ENCODE measurements at places on chromosomes 7 and 10. TPM values are rescaled to one million over a fixed set of nuclear protein-coding genes. Genes with fewer than 3 reads are reported as not detected.
A peak's percentile ranks its signal among the peaks of the same experiment; 100 is the strongest.

DNA sequence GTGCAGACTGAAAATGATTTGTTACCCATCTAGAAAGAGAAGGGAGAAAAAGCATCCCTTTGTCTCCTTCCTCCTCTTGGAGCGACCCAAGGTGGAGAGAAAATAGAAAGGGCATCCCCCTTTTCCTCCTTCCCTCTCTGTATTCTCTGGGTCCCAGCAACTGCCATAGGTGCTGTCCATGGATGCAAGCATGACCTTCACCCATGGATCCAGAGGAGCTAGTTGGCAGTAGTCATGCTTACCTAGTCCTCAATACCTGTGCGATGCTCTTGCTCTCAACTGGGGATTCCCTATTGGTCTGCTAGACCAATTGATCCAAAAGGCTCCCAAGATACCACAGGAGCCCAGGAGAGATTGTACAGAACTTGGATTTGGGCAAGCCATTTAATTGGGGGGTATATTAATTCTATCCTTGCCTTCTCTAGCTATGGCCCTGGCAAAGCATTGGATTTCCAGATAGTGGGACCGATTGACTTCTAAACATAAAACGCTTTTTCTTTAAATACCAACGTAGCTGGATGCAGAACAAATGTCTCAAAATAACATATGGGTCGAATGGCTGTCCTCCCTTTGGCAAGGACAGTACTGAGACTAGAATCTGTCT lies 547.8 kb upstream of the IGFBP3 start:
- no peak overlapping the region for H3K4me3 ChIP-seq
- no peaks in the 10 kb centered on the region for H3K27me3 ChIP-seq
- no peaks in the 10 kb centered on the region for H3K4me1 ChIP-seq
- no peaks in the 10 kb centered on the region for H3K36me3 ChIP-seq
- no peak overlapping the region for H3K27ac ChIP-seq

- no peaks in the 10 kb centered on the region for H3K36me3 ChIP-seq
- peak overlapping the region; percentile 43 for H3K4me3 ChIP-seq
- H3K27ac ChIP-seq, result no peak overlapping the region
- peaks cover 8% of the 10 kb centered on the region for H3K4me1 ChIP-seq
- H3K27me3 ChIP-seq, result no peaks in the 10 kb centered on the region
Observed at GRCh38 chr7:73433924-73434700, 534 bp downstream of the FZD9 start.

DNA sequence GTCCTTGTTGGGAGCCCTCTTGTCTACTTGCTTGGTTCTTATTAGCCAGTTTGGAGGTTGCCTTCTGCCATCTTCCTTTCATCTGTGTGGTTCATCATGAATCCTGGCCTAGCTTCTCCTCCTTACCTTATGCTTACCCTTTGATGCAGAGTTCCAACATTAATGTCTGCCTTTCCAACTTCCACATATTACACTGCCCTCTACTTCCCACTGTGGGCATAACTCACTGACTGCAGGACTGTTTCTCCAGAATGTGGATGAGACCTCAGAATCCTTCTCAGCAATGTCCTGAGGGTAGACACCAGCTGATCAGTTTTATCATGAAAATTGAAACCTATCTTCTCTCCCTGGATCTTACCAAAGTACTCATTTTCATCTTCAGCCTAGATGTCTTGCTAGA lies 491.0 kb downstream of the LRMDA start:
- H3K27me3 ChIP-seq, result peaks cover 29% of the 10 kb centered on the region
- no peak overlapping the region for H3K4me3 ChIP-seq
- H3K36me3 ChIP-seq, result no peaks in the 10 kb centered on the region
- no peaks in the 10 kb centered on the region for H3K4me1 ChIP-seq
- DNase-seq, result no peak
- no peak overlapping the region for H3K27ac ChIP-seq

DNA sequence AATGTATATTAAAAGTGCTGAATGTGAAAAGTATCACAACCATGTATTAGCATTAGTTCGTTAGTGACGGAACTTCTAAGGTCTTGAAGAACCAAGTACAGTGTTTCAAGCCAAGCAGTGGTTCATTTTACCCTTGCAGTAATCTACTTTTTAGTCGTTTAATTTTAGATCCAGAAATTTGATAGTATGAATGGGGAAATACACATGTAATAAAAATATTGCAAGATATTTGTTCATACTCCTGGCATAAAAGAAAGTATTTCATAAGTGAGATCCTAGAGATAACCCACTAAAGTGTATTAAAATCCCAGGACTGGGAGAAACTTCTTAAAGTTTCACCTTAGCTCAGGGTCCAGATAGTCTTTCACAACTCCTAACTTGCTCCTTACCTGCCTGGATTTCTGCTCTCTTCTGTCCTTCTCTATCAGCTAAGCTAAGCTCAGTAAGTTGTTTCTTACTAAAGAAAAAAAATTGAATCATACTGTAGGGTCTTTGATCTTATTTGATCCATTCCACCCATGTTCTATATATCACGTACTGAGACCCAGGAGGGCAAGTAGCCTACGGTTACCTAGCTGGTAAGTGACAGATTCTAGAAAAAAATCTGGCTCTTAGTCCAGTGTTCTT lies 1.5 kb downstream of the BCAP29 start:
- peaks cover 8% of the 10 kb centered on the region for H3K36me3 ChIP-seq
- H3K27ac ChIP-seq, result no peak overlapping the region
- no peaks in the 10 kb centered on the region for H3K27me3 ChIP-seq
- DNase-seq, result no peak
- peaks cover 9% of the 10 kb centered on the region for H3K4me1 ChIP-seq

- no peak overlapping the region for H3K27ac ChIP-seq
- H3K36me3 ChIP-seq, result no peaks in the 10 kb centered on the region
- H3K27me3 ChIP-seq, result no peaks in the 10 kb centered on the region
- no peaks in the 10 kb centered on the region for H3K4me1 ChIP-seq
- no peak overlapping the region for H3K4me3 ChIP-seq
Observed at GRCh38 chr10:93152136-93152535, 78.4 kb downstream of the CYP26A1 start.

- H3K36me3 ChIP-seq, result no peaks in the 10 kb centered on the region
- H3K27ac ChIP-seq, result no peak overlapping the region
- H3K4me1 ChIP-seq, result no peaks in the 10 kb centered on the region
- no peaks in the 10 kb centered on the region for H3K27me3 ChIP-seq
- no peak overlapping the region for H3K4me3 ChIP-seq
Observed at GRCh38 chr7:117567781-117568180, 88.0 kb downstream of the CFTR start.

DNA sequence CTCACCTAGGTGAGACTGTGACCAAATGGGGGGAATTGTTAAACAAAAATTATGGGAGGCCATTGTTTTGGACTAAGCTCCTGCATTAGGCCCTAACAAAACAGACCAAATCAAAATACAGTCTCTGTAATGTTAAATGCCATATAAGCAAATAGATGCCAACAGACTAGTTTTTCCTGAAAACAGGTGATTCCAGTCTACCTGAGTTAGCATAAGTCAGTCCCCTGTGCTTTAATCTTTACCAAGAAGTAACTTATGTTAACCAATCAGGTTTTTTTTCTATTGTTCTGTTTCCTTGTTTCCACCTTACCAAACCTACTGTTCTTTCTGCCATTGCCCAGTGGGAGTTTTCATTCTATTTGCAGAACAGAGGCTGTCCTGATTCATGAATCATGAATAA lies 48.0 kb downstream of the PDZD8 start:
- DNase-seq, result no peak
- no peaks in the 10 kb centered on the region for H3K4me1 ChIP-seq
- H3K36me3 ChIP-seq, result no peaks in the 10 kb centered on the region
- no peak overlapping the region for H3K27ac ChIP-seq
- H3K27me3 ChIP-seq, result no peaks in the 10 kb centered on the region
- H3K4me3 ChIP-seq, result no peak overlapping the region

- no peak overlapping the region for H3K4me3 ChIP-seq
- H3K27ac ChIP-seq, result no peak overlapping the region
- H3K4me1 ChIP-seq, result no peaks in the 10 kb centered on the region
- H3K36me3 ChIP-seq, result peaks cover 7% of the 10 kb centered on the region
- no peaks in the 10 kb centered on the region for H3K27me3 ChIP-seq
Observed at GRCh38 chr7:141654551-141654950, 47.4 kb downstream of the DENND11 start.

DNA sequence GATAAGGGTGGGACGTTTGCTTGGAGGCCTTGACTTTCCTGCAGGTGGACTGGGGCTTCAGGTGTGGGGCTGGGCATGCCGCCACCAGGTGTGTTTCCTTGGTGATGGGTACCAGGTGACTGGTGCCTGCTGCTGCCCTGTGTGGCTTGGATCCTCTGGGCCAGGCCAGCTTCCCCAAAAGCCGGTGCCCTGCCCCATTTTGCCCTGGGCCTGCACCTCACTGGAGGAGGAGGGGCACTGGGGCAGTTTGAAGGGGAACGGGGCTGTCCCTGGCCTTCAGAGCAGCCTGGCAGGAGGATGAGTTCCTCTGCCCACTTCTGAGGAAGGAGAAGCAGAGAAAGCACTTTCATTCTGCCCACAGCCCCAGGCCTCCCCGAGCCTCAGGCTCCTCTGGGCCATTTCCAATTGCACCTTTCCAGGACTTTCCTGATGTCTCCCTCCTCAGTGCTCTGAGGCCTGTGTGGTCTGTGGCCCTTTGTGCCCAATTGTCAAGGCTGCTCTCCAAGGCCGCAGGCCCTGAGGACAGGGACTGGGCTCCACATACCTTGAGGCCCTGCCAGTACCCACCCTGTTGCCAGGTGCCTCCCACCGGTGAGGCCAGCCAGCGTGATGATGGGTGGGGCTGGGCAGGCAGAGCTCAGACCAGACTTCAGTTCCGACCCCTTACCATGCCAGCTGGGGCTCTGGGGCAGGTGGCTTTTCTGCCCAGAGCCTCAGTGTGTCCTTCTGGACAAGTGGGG lies 25.3 kb upstream of the SMARCD3 start:
- H3K27me3 ChIP-seq, result no peaks in the 10 kb centered on the region
- DNase-seq, result no peak
- no peak overlapping the region for H3K27ac ChIP-seq

DNA sequence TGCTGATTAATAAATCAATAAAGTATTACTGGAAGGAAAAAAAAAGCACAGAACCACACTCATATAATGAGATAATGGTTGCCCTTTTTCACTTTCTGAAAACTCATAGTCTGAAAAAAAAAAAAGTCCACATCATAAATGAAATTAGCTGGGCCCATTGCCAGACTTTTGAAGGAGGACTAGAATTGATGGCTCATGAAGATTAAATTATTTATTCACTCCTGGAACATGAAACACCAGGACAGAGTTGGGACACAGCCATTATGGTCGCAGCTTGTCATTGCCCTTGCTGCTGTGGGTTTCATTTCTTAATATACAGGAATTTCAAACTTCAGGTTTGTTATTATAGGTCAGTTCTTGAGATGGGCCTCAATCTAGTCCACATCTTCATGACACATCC lies 91.9 kb downstream of the CNTNAP2 start:
- no peak for DNase-seq
- no peak overlapping the region for H3K4me3 ChIP-seq
- no peaks in the 10 kb centered on the region for H3K4me1 ChIP-seq
- H3K27me3 ChIP-seq, result no peaks in the 10 kb centered on the region
- H3K36me3 ChIP-seq, result no peaks in the 10 kb centered on the region

- no peak within 1 kb of the TSS for H3K27ac ChIP-seq
- peaks cover 96% of the 10 kb centered on the region for H3K27me3 ChIP-seq
- peaks cover 25% of the 10 kb centered on the region for H3K4me1 ChIP-seq
- no peaks in the 10 kb centered on the region for H3K36me3 ChIP-seq
- no peak for DNase-seq
Observed at GRCh38 chr10:93073539-93074146, at the start of gene CYP26A1. Gene CYP26A1 (plus strand): TSS chr10:93073893. CDS start chr10:93073935, 42 bp downstream.

DNA sequence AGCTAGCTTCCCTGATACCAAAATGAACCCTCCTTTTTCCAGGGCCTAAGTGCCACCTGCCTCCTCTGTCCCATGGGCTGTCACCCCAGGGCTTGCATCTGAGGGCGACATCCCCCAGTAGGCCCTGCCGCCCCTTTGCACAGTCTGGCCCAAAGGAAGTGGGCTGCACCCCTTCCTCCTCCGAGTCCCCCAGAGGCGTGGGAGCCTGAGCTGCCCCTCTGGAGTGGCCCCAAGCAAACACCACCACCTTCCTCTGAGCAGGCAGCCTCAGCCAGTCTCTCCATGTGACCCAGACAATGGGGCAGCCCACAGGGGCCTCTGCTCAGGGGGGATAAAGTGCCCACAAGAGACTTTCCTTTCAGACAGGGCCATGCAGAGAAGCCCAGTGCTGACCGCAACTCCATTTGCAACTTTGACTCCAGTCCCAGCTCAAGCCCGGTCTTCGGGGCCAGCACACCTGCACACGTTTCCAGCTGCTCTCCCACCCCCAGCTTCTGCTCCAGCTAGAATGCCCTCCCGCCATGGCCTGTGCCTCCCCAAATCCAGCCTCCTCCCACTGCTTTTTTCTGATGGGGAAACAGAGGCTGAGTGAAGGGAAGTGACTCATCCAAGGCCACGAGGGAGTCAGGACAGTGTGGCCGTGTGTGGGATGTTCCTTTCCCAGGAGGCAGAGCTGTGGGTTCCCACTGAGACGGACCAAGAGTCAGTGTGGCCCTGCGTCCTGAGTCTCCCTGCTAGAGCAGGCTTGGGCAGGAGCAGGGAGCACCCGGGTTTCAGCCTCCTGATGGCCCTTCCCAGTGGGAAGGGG lies 111.9 kb downstream of the ZMIZ1 start:
- H3K4me3 ChIP-seq, result no peak overlapping the region
- no peaks in the 10 kb centered on the region for H3K27me3 ChIP-seq
- no peak for DNase-seq
- peaks cover 16% of the 10 kb centered on the region for H3K4me1 ChIP-seq

GRCh38 chr10:55277549-55277948 lies 476.5 kb upstream of the PCDH15 start:
- no peaks in the 10 kb centered on the region for H3K36me3 ChIP-seq
- H3K4me1 ChIP-seq, result no peaks in the 10 kb centered on the region
- no peak for DNase-seq

DNA sequence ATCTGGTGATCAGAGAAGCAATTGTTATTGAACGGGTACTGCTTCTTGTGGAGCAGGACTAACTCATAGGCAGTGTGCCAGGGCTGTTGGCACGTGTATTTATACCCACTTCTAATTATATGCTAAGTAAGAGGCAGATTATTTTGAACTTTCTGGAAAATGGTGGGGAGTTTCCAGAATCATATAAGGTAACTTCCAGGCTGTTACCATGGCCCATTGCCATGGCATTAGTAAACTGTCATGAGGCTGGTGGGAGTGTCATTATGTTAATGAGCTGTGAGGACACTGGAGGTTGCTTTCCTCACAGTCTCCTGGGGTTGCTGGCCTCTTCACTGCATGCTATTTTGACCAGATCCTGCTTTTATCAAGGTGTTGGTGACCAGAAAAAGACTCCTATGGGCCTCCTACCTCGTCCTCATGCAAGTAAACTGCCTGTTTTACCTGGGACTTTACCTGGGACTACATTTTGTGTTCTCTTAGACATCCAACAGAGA lies 122.6 kb downstream of the KCND2 start:
- no peaks in the 10 kb centered on the region for H3K4me1 ChIP-seq
- no peaks in the 10 kb centered on the region for H3K36me3 ChIP-seq
- no peak overlapping the region for H3K27ac ChIP-seq
- no peak for DNase-seq

- H3K27ac ChIP-seq, result no peak overlapping the region
- H3K27me3 ChIP-seq, result no peaks in the 10 kb centered on the region
- no peak for DNase-seq
Observed at GRCh38 chr10:69045441-69046300, 42.2 kb upstream of the SRGN start.

- no peak overlapping the region for H3K4me3 ChIP-seq
- H3K36me3 ChIP-seq, result no peaks in the 10 kb centered on the region
- H3K27me3 ChIP-seq, result peaks cover 22% of the 10 kb centered on the region
- DNase-seq, result peak; percentile 65
- H3K27ac ChIP-seq, result no peak overlapping the region
Observed at GRCh38 chr7:78510580-78511188, 712.1 kb downstream of the PHTF2 start.

The SYT15B gene
- total RNA-seq, result 0.21 TPM

The TCAF2 gene
- 0.09 TPM for total RNA-seq

The SH2D4B gene
- total RNA-seq, result 0.07 TPM

The TFEC gene
- total RNA-seq, result 4.5 TPM

The TEX47 gene
- not detected for total RNA-seq
